ENCODE measurements at places on chromosomes 16 and 17. TPM values are rescaled to one million over a fixed set of nuclear protein-coding genes. Genes with fewer than 3 reads are reported as not detected.

DNA sequence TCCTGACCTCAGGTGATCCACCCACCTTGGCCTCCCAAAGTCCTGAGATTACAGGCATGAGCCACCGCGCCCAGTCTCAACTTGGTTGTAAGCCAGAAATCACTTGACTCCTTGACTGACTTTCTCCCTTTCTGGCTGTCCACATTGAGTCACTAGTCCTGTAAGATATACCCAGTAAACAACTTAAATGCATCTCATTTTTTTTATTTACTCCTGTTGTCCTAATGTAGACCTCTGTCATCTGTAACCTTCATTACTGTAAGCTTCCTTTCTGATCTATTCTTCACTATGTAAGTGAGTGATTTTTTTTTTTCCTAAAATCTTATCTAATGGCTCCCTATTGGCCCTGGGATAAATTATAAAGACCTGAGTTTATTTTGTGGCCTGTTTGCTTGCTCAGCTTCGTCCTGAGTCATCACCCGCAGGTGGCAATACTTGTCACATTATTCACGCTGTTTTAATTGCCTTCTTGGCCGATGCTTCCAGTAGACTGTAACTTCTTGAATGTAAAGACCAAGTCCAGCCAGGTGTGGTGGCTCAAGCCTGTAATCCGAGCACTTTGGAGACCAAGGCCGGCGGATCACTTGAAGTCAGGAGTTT is 41.0 kb downstream of the PAFAH1B1 start:
- peak; percentile 87 for DNase-seq

TTLL6 gene
- not detected for total RNA-seq

DNA sequence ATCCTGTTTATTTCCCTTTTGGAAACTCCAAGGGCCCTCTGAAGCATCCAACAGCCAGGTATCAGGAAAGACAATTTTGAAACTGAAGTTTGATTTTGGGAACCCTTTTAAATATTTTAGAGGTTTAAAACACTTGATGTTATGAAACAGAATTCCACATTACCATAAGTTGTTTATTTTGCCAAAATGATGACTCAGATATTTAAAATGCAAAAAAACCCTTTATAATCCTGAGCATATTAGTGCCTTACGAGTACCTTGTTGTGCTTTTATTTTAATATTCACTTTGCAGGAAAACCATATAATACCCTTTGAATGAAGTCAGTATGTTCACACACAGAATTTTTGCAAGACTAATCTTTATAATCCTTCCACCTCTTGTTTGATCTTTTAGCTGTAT is 765.1 kb upstream of the CA10 start:
- no peak for DNase-seq

RNF43 gene
- total RNA-seq = 0.57 TPM

DNA sequence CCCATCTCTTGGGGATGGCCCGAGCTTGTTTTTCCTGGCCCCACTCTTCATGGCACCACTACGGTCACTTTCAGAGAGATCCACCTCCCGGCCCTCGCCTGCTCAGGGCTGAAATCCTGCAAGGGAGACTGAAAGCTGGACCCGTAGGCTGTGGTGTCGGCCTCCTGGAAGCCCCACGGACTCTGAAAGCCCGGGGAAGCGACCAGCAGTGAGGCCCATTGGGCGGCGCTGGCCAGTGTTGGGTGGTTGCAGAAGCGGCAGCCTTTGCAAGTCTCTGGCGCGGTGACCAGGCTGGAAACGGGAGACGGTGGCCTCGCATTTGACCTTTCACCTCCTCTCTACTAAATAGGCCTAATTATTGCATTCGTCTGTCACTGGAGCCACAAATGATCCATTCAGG is 186.0 kb upstream of the FOXF1 start:
- DNase-seq = no peak

DNA sequence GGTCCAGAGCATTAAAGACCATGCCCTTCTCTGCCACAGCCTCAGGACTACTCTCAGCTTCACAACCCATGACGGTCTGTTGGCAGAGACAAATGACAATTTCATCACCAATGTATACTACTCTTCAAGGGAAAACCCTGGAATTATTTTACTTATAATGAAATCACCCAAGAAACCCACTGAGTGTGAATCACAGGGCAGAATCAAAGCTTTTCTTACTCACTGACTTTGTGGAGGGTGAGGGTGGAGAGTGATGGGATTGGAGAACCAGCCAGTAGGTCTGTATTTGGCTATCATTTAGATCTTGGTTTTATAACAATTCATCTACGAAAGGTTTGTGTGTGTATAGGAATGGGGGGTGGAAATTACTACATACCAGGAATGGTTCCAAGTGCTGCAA is 442.6 kb downstream of the SHISA9 start:
- no peak for DNase-seq

Measured in Daoy (cell line).